HT1080 (cell line): ENCODE measurements at places on chromosomes 1 and 21.

DNA sequence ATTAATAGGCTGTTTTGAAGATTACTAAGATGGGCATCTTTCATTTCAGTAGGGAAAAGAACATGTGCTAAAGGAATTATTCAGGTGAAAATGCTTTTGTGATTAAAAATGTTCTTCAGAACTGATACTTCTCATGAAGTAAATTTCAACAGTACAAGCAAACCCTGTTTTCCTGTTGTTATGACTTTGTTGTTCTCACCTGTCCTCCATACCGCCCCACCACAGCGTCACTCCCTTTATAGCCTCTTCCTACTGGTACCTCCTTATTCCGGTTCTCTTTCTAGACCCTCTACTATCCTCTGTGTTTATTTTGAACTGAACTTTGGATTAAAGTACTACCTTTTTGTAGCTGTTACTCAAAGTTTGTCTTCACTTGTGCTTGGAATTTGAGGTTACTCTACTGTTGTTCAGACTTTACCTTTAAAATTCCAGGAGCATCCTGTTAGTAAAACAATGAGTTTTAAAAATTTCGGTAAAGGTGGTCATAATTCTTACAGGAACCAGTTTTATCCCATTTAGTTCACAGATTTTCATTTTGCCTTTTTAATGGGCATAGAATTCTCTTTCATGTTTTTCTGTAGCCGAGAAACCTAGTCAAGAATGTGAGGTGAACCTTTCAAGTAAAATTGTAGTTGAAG is 10.9 kb downstream of the CNST start:
- no peak for DNase-seq

GRCh38 chr1:7842517-7842916 is 10.3 kb downstream of the UTS2 start:
- DNase-seq: no peak

GRCh38 chr1:195915826-195916225 is 692.4 kb downstream of the KCNT2 start:
- DNase-seq: no peak

- DNase-seq: no peak
Observed at GRCh38 chr1:54294887-54295286, 94.9 kb downstream of the MRPL37 start.

DNA sequence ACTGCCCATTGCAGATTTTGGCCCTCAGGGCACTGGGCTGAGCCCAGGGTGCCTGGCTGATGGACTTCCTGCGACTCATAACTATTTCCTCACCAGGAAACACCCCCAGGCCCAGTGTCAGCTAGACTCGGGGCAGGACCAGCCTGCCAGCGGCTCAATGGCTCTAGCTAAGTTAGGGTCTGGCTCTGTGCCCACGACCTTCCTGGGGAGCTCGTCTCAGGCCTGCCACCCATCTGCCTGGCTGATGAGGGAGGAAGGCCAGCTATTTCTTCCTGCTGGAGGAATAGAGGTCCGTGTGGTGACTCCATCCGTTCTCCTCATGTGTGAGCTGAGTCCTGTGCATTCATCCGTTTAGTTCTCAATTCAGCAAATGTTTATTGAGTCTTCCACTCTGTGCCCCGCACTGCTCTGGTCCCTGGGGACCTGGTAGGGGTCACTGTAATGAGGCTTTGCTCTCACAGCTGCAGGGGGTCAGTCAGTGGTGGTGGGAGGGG is 44.5 kb downstream of the KIRREL1 start:
- peak; percentile 83 for DNase-seq

GRCh38 chr21:41318218-41318617 is 1.6 kb downstream of the FAM3B start:
- no peak for DNase-seq

DNA sequence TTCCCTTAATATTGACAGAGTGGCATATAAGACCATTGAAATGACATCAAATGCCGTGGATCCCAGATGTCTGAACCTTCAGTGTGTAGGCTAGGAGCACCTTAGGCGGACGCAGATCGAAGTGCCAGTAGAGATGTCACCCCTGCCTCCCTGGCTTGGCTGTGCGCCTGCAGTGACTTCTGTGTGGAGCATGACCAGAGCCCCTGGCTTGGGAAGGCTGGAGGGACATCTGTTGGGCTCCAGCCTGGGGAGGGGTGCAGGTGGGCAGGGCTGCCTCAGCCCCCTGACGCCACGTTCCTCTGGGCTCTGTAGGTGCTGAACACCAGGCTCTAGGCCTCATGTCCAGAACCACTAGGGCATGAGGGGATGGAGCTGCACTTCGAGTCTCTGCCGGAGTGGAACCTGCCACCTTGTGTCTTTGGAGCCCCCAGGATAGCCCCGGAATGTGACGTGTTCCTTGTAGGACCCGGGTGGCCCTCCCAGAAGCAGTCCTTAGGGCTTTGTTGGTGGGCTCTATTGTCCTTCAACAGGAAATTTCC is 103.8 kb downstream of the ADARB1 start:
- no peak for DNase-seq

DNA sequence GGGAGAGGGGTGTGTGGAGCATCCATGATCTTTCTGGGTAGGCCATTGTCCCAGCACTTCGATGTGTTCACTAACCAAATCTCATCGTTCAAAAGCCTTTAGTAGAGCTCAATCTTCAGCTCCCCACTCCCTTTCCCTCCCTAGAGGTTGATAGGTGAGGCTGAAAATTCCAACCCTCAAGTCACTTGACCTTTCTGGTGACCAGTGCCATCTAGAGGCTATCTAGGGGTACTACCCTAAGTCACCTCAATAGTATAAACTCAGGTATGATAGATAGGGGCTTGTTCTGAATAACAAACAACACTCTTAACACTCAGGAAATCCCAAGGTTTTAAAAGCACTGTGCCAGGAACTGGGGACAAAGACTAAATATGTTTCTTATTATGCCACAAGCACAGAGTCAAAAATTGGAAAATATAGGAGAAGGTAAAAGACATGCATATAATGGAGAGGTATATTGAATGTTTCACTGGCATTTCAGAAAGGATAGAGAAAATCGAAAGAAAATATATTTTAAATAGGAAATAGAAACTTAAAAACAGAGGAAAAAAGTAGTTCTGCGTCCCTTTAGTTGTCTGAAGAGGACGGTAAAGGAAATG is 42.9 kb upstream of the CD53 start:
- DNase-seq: no peak

DNA sequence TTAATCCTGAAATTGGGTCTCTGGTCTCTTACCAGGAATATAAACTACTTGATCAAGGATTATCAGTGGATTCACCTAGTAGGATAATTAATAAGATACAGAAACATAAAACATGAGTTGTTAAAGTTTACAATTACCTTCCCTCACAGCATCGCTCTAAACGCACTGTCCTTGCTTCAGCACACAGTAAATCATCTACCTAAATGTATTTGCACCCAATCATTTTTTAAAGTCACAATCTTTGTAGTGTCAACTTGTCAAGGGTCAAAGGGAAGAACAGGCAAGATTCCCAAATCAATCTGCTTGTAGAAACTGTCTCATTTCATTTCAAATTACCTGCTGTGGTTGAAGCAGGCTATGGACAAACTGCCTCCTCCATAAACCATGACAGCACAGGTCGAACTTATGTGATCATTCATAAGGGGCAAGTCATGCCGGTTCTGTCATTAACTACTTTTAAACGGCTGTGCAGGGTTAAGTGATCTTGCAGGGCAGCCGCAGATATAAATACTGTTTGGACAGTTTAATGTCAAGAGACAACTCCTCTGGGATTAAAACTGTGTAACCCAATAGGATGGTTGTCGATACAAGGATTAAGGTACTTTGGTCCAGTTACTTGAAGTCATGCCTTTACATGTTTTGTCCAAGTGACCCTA is 93.6 kb downstream of the ZNF281 start:
- DNase-seq: no peak

DNA sequence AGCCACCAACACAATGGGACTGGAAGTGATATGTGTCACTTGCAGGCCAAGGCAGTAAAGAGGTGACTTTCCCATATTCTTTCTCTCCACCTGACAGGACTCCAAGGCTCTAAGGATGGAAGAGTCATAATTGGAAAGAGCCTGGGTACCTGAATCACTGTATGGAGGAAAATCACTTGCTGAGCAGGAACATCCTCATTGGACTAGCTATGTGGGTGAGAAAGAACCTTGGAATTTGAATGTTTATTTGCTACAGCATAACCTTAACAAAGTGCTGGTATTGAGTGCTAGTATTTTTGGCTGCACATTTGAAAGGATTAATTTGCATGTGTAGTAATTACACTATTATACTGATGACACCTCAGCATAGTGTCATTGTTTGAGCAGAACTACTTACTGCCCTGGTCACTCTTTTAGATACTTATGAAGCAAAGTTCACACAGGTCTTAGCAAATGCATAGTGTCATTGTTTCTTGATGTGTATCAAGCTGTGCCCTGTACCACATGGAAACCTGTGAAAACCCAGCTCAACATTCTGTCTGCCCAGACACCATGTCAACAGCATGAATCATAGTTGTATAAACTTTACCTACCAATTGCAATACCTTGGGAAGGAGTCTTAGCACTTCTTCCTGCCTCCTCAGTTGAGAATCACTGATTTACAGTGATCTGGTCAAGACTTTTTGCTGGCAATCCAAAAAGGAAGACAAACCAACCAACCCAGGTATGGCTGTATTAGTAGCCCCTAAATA is 5.1 kb upstream of the S100A10 start:
- DNase-seq: peak; percentile 66

DNA sequence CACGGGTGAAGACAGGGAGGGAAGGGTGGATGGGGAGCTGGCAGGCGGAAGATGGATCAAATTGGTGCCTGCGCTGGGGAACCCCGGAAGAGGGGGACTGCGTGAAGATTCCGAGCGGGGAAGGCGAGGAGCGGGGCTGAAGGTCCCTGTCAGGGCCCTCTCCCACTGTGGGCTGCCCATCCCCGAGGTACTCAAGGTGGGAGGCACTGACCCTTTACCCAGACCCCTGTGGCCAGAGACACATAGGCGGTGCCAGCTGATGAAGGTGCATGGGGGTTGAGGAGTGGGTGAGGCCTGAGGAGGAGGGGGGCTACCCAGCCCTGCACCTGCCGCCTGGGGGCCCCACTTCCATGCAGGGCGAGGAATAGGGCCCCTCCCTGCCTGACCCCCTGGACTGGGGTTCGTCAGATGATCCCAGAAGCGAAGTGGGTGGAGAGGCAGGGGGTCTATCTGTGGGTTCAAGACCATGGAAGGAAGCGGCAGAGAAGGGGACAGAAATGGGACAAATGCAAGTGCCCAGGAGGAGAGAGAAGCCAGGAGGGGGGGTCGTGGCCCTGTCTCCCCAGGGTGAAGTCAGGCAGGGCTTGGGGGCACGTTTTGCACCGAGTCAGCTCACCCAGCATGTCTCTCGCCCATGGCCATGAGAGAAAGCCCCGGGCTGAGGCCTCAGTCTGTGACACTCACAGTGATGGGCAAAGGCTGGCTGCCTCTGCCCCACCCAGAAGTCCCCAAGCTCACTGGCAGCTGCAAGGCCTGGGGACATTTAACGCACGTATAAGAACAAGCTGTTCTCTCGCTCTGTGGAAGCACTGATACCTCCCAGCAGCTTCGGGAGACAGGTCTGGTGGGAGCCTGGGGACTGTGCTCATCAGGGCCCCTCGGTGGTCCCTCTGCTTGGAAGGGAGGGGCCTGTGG is 7.0 kb upstream of the MMEL1 start:
- DNase-seq: no peak

- no peak for DNase-seq
Observed at GRCh38 chr1:89781494-89782126, 39.2 kb upstream of the LRRC8D start.

DNA sequence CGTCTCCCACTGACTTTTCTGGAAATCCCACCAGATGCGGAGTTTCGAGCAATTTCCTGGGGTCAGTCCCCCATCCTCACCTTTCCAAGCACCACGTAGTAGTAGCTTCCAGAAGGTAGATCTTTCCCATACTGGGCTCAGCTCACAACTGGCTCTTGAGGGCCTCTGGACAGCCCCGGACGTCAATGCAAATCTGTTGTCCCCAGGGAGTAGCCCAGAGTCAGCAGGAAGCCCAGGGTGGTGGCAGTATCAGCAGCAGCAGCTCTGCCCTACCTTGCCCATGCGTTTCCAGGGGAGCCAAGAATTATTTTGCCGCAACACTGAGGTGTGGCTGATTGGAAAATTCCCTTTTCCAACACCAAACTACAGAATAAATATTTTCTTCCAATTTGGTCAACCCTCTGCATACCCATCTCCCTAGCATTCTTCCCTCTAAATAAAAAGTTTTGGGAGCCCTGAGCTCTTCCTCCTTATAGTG is 70.3 kb downstream of the CD46 start:
- no peak for DNase-seq

- no peak for DNase-seq
Observed at GRCh38 chr1:232355162-232356006, 274.5 kb downstream of the SIPA1L2 start.
